CD4-positive, alpha-beta T cell treated with Interleukin-17A for 4 hours (primary cell): ENCODE measurements at places on chromosomes 5 and 9.
A peak's percentile ranks its signal among the peaks of the same experiment; 100 is the strongest.

- peak; percentile 19 for DNase-seq
These were observed 27.8 kb upstream of the TNFSF8 start for GRCh38 chr9:114958021-114958843.

DNA sequence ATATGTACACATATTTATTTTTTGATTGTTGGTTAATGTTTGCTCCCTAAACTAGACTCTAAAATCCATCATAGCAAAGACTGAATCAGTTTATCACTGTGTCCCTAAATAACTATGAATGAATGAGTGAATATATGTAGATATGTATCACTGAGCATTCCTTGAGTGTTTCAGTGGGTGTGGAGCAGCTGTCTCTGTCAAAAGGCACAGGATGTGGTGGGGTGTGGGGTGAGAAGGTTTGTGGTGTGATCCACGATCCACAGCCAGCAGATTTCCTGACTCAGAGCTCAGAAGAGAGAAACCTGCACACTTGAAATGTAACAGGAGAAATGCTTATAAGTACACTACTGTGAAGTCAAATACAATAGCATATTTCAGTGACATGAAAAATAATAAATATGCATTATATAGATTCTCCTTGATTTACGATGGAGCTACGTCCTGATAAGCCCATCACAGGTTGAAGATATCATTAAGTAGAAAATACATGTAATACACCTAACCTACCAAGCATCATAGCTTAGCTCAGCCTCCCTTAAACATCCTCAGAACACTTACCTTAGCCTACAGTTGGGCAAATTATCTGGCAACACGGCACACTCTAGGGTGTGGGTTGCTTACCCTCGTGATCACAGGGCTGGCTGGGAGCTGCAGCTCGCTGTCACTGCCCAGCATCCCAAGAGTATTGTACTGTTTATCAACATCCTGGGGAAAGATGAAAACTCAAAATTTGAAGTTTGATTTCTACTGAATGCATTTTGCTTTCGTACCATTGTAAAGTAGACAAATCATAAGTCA is 287.0 kb downstream of the GAS1 start:
- no peak for DNase-seq

- DNase-seq = peak; percentile 67
These were observed 42.4 kb downstream of the FYB1 start for GRCh38 chr5:39176759-39177630.

- DNase-seq = no peak
These were observed 774.3 kb downstream of the KCTD16 start for GRCh38 chr5:144944936-144945335.

DNA sequence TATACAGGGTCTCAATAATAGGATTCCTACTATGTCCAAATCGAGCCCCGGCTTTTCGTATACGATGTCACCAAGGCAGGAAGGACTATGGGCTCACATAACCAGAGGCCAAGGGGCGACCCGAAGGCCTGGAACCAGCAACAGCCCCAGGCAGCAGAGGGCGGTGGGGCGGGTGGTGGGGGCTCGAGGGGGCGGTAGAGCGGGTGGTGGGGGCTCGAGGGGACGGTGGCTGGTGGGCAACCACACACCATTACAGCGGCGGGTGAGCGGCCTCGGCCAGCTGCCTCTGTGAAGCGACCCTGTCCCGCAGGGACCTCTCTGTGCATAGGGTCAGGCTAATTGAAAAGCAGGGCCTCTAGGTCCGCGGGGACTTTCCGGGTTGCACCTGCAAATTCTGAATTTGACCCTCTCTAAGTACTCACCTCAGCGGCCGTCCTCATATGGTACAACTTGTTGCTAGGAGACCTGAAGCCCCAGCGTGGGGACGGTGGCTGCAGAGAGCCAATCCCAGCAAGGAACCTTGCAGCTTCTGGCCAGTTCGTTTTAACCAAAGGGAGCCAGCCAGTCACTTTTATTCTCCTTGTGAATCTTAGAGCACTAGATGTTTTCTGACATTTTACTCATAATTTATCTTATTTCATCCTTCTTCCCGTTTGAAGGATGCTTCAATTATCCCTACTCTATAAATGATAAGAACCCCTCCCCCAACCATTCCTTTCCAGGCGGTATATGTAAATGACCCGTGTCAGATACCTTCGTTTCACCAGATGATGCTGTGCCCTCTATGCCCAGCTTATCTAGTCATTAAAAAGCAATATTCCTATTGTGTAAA is at the start of gene NME5:
Gene NME5 (minus strand): TSS at position 480 of the 832 bp plus-strand sequence. CDS start 648 bp downstream, outside the sequence.
- no peak for DNase-seq

DNA sequence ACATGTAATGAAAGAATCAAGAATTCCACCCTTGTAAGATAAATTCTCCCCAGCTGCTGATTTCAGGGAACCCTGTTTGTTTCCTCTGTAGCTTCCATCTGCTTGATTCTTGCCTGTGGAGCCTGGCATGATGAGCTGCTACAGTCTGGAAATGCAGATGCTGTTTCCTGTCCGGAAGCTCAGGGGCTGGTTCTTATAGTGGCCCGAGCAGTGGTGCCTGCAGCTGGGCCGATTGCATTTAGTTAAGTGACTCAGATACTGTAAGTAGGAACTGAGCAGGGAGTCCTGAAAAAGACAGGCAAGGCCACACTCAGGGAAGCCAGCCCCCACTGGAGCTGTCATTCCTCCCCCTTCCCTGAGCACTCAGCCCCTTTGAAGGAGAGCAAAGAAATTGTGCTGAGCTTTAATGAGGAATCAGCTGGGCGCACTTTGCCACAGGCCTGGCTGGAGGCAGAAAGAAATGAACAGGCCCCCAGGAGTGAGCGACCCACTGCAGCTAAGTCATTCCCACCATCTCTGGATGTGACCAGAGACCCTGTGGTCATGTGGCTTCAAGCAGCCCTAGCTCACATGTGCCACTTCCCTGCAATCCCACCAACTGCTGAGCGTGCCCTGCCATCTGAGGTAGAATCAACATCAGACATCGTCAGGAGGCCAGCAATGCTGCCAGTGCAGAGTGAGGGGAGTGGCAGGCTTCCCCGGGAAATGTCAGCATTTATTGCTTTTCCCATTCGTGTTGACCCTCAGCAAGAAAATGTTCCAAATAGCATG is 206.0 kb upstream of the WWC1 start:
- DNase-seq = no peak

- no peak for DNase-seq
These were observed 63.2 kb downstream of the PRRT1B start for GRCh38 chr9:131608493-131609037.

GRCh38 chr5:149731332-149731616 is 1.2 kb downstream of the PPARGC1B start:
- DNase-seq = no peak

GRCh38 chr9:82332018-82332773 is 343.6 kb downstream of the SPATA31D1 start:
- no peak for DNase-seq

DNA sequence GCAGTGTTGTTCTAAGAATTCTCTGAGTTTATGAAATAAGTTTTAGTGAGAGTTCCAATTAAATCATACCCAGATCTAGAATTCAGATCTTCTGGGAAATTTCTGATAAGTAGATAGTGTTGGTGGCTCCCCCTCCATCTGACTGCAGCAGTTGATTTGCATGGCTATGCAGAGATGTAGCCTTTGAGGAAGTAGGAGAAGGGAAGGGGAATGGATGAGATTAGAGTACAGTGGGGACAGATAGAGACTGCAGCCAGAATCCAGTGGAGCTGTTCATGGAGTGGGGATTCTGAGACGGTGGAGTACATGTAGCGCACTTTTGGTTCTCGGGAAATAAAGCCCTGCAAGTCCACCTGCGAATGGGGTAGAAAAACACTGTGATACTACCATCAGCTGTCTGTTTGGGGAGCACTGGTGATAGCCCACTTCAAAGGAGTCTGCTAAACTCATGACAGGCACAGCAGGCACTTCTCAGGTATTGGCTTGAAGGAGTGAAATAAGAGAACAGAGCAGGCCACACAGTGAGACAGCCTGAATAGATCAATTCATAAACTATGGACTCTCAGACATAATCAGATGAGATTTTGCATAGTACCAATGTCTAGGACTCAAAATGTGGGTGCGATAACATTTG is 96.8 kb downstream of the ALDH1A1 start:
- DNase-seq = no peak

DNA sequence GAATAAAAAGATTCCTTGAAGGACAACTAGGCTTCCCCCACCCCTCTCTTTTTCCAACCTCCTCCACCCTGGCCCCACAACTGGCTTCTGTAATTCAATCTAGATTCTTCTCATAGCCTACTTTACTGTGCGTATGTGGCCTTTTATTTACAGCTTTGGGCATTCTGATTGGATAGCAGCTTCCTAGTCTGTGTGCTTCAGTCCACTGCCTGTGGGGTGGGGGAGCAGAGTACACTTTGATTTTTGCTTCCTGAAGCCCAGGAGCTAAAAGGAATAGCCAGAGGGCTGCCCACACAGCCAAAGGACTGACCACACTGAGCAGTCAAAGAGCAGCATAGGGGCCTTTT is 30.4 kb downstream of the RUSC2 start:
- no peak for DNase-seq

DNA sequence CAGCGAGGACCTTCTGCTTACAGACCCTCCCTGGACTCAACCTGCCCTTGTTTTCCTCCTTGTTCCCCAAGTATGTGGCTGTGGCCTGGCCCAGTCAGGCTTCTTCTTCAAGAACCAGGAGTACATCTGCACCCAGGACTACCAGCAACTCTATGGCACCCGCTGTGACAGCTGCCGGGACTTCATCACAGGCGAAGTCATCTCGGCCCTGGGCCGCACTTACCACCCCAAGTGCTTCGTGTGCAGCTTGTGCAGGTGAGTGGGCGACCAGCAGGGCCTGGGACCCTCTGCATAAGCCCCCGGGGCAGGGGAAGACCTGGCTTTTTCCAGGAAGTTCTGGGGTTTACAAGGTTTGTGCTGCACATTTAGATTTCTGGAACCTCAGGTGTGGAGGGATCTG is 56.9 kb downstream of the ABLIM3 start:
- no peak for DNase-seq

GRCh38 chr9:26662476-26662875 is 230.1 kb downstream of the CAAP1 start:
- DNase-seq = no peak

DNA sequence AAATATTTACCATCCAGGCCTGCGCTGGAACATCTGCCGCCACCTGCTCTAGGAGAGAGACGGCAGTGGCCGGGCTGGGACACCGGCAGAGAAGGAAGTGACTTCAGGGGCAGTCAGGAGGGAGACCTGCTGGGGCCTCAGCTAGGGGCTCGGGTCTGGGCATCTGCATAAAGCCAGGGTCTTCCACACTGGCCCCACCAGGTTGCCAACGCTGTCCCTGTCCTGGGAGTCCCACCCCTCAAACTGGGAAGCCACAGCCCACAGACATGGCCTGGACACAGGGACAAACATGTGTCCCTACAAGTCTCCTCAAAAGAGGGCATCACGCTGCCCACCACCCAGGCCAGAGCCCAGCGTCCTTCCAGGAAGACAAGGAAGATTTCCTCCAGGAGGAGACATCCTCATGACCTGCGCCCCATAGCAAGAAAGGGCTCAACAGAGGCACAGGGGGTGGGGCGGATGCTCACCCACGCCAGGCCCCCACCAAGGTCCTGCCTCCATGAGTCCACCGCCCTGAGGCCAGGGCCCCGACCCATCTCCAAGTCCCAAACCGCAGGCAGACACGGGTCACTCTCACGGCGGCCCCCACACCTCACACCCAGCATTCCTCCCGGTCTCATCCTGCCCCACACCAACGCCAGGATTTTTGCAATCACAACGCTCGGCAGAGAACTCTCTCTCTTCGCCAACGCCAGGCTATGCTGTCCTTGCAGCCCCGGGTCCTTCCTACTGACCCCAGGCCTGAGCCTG is 9.0 kb downstream of the VAV2 start:
- DNase-seq = no peak

DNA sequence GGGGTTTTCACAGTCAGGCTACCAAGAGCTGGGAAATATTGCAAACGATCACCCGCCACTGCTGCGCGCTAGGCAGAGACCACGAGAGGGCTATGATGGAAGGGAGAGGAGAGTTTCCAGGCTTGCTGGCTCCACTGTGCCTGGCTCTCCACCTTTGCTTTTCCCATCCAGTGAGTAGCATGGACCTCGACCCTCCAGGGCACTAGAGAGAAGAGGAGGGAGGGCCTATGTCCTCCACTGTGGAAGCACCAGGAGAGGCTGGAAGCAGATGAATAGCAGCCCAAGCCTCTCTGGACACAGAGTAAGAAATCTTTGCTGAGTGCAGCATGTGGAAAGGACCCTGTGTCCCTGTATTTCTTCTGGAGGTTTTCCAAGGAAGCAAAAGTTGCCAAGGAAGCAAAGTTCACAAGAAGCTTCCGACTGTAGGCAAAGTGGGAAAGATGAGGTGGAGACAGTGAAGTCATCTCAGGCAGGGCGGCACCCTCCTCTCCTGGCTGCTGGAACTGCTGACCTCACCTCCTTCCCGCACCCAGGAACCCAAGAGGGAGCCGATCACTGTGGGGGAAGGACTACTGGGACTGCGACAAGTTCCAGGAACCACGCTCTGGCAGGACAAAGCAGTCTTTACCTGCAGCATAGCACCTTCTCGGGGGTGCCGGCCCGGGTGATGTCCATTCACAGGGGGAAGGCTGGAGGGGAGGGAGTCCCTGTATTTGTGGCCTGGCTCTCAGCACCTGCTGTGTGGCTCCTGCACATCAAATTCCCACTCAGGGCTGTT is 79.6 kb downstream of the CSNK1A1 start:
- no peak for DNase-seq

DNA sequence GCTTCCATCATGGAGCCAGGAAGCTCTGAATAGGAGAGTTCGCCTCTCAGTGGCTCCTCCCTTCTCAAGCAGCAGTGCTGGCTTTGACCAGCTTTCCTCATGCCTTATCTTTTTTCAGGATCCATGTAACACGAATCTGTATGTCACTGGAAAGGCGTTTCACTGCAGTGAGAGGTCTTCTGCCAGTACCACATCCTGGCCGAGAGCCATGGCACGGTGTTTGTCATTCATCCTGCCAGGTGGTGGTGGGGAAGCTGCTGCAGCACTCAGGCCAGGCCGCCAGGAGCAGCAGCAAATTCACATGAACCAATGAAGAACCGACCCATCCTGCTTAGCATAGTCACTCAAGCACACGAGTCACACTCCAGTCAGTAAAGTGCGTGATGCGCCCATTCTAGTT is 179.0 kb downstream of the FANCC start:
- DNase-seq = no peak

DNA sequence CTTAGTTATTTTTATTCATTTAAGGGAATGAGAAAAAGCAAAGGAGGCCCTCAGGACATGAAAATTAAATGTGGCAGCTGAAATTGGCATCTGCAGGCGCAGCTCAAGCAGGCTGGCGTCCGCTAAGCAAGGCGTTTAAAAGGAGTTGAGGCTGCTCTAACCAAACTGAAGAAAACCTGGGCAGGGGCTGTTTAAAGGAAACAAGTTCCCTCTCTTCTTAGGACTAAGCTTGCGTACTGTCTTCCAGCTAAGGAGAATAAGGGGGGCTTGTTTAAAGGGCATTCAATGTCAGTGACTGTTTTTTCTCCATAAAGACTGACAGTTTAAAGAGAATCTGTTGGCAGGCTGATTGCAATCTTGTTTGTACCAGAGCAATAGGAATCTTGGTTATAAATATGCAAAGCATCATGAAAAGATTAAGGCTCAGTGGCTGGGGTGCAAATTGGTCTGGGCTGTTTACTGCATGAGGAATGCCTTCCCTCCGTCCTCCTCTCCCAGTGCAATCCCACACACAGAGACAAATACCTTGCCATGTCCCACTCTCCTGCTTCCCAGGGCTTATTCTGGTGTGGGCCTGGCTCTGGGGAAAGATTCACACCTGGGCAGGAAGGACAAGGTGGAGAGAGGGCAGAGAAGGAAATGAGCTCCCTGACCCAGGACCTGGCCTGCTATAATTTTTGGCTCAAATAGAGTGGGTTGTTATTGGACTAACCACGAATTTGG is 85.9 kb upstream of the LIFR start:
- DNase-seq = no peak
